Amniotic stem cell (primary cell): ENCODE measurements at places on chromosomes 7 and 10.
A peak's percentile ranks its signal among the peaks of the same experiment; 100 is the strongest.

GRCh38 chr10:101848408-101848807 is 4.8 kb upstream of the KCNIP2 start:
- no peak for DNase-seq

DNA sequence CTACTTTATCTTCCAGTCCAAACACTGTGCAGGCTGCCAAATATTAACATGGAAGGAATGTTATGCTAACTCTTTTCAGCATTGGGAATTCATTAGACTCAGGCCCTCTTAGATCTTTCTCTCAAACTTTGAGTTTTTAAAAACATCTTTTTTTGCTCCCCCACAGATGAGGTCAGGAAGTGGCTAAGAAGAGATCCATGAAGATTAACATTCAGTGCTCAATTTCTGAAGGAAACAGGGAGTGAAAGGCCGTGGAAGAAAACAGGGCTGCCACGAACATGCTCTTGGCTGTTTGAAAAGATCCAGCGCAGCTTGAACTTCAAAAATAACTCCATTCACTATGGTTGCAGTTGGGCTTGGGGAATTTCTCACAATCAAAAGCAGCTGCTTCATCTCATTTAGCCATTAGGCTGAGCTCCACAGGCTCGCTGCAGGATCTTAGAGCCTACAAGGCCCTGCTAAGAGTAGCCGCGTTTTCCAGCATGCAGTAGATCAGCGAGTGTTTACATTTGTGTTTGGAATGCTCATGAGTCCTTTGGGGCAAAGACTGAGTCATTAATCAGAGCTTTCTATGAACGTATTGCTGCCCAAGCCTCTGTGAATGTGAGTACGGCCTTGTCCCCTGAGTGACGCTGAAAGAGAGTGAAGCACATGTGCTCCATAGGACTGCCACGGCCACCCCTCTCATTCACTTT is 41.2 kb upstream of the TNS3 start:
- DNase-seq = peak; percentile 82

GRCh38 chr10:8061274-8062211 is 7.1 kb downstream of the GATA3 start:
- DNase-seq = no peak

- DNase-seq = no peak
These were observed 622.4 kb upstream of the C7orf33 start for GRCh38 chr7:147968046-147968610.

- DNase-seq = no peak
These were observed 10.8 kb downstream of the ZNF394 start for GRCh38 chr7:99489235-99489634.

DNA sequence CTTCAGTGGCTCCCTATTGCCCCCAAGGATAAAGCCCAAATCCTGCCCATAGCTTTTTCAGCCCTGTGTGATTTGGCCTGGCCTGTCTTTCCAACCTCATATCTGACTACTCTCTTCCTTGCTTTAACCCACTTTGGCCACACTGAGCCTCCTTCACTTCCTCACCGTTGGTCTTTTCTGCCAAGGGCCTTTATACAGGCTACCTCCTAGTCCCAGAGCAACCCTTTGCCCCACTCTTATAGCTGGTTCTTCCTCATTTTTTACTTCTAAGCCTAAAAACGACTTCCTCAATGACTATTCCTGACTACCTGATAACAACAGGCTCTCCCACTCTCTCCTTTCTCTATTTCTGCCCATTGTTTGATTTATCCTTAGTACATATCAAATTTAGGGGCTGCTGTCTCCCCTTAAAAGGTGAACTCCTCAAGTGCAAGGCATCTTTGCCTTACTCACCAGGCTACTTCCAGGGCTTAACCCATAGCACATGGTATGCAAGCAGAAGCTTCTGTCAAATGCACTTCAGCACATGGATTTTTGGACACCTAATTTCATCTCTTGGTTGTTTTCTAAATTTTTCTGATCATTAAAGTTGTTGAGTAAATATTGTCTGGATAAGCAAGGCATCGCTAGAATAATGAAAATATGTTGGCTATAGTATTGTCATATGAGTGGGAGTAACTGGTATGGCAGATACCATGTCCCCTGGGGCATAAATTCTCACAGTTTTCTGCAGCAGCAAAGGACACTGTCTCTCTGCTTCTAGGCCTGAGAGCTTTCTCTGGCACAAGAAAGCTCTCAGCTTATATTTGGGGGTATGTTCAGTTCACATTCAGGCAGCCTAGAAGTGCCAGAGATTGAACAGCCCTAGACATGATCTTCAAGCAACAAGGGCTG is 201.5 kb upstream of the GPR26 start:
- no peak for DNase-seq

- no peak for DNase-seq
These were observed 24.9 kb upstream of the FAM180A start for GRCh38 chr7:135773464-135773863.
